Activated T-helper 1 cell treated with anti-CD3 and anti-CD28 coated beads, Interleukin-12 subunit alpha, Interleukin-12 subunit beta, Interleukin-2, Interleukin-4 antibody, amounts not matched to agents 30 ng/mL and 10 ng/mL and 1 ng/mL, durations not matched to agents 14 hours and 24 hours and 36 hours (primary cell): ENCODE measurements at places on chromosomes 12 and 14. TPM values are rescaled to one million over a fixed set of nuclear protein-coding genes. Genes with fewer than 3 reads are reported as not detected.

DNA sequence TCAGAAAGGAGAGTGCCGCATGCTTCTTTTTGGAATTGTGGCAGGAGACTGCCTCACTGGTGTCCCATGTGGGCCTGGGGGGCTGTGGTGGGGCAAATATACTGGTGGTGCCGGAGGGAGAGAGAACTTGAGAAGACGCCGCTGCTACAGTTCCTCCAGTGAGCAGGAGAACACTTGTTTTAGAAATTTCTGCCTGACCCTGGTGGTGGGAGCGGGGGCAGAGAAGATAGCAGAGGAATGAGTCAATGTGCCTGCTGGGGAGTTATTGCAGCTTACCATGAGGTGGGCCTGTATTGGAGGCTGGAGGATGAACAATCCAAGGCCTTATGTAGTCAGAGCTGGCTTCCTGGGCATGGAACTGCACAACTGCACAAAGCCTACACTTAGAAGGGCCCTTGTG is 211.8 kb downstream of the SNAPC1 start:
- H3K27me3 ChIP-seq, result no peaks in the 10 kb centered on the region
- no peak overlapping the region for H3K27ac ChIP-seq
- DNase-seq, result no peak

- no peaks in the 10 kb centered on the region for H3K36me3 ChIP-seq
- no peak overlapping the region for H3K27ac ChIP-seq
- H3K4me3 ChIP-seq, result no peak overlapping the region
- DNase-seq, result no peak
- peaks cover 16% of the 10 kb centered on the region for H3K4me1 ChIP-seq
Measured at GRCh38 chr12:101946233-101946611, 68.8 kb downstream of the DRAM1 start.

GRCh38 chr14:81062816-81063215 is 107.4 kb downstream of the TSHR start:
- no peak overlapping the region for H3K4me3 ChIP-seq
- DNase-seq, result no peak
- peaks cover 3% of the 10 kb centered on the region for H3K27me3 ChIP-seq
- H3K4me1 ChIP-seq, result no peaks in the 10 kb centered on the region

DNA sequence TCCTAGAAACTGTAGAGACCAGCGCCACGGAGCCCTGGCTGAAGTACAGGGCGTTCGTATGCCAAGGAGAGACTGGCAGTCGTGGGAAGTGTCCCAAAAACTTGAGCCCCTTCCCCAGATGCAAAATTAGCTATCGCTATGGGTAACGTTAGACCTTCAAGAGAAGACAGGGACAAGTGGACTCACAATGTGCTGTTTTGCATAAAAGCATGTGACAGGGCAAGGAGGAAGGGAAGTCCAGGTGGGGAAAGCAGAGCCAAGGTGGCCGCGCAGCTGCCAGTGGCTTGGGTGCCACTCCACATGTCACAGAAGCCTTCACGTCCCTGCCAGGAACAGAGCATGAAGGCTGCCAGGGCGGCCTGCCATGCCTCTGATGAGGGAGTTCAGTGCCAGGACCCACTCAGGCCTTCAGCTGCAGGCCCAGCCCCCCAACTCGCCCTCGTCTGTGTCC is 61.2 kb upstream of the DYNC1H1 start:
- no peaks in the 10 kb centered on the region for H3K27me3 ChIP-seq
- no peak overlapping the region for H3K27ac ChIP-seq
- no peak overlapping the region for H3K4me3 ChIP-seq
- DNase-seq, result no peak
- H3K36me3 ChIP-seq, result peaks cover 57% of the 10 kb centered on the region

GRCh38 chr14:75960231-75960630 is 21.6 kb downstream of the TGFB3 start:
- H3K36me3 ChIP-seq, result no peaks in the 10 kb centered on the region
- DNase-seq, result no peak
- no peak overlapping the region for H3K4me3 ChIP-seq
- H3K4me1 ChIP-seq, result no peaks in the 10 kb centered on the region
- H3K27me3 ChIP-seq, result no peaks in the 10 kb centered on the region
- H3K27ac ChIP-seq, result peak overlapping the region; percentile 5

- no peak for DNase-seq
- no peaks in the 10 kb centered on the region for H3K27me3 ChIP-seq
- no peak overlapping the region for H3K27ac ChIP-seq
- no peak overlapping the region for H3K4me3 ChIP-seq
Measured at GRCh38 chr12:30573145-30573544, 122.5 kb downstream of the IPO8 start.

GRCh38 chr14:81125536-81125935 is 95.2 kb downstream of the GTF2A1 start:
- no peaks in the 10 kb centered on the region for H3K36me3 ChIP-seq
- H3K4me3 ChIP-seq, result no peak overlapping the region
- DNase-seq, result no peak
- no peak overlapping the region for H3K27ac ChIP-seq

DNA sequence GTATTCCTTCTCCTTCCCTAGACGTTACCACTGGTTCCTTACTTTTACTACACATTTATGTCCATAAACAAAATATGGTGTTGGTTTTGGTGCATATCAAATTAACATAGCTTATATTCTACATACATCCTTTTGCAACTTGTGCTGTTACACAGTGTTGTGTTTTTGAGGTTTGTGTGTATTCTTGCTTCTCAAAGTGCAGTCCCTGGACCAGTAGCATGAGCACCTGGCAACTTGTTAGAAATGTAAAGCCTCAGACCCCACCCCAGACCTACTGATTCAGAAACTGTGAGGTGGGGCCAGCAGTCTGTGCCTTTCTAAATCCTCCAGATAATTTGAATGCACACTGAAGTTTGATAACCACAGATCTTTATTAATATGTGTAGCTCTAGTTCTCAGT is 65.9 kb downstream of the RNFT2 start:
- peaks cover 2% of the 10 kb centered on the region for H3K36me3 ChIP-seq
- no peak for DNase-seq
- H3K27me3 ChIP-seq, result no peaks in the 10 kb centered on the region
- no peak overlapping the region for H3K27ac ChIP-seq

DNA sequence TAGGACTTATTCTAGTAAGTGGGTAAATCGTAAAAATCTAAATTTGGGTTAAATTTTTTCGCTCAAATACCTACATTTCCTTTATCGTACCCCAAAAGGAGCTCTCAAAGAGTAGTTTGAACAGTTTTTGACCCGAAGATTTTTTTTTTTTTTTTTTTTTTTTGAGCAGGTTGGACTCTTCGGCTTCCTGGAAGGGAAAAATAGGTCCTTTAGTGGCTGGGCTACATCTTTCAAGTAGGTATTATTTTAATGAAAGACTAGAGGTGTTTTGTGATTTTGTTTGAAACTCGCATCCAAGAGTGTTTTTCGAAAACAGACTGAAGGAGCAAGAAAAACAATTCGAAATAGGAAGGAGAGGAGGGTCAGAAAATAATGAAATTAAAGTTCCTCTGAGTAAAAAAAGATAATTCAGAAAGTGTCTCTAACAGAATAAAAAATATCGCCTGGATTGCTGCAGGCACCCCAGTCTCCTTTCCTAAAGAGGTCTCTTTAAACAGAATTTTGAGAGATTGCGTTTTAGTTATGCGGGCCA is 6.0 kb downstream of the CDKN1B start:
- DNase-seq, result no peak
- H3K27me3 ChIP-seq, result peaks cover 3% of the 10 kb centered on the region
- H3K27ac ChIP-seq, result peak overlapping the region; percentile 97
- H3K4me3 ChIP-seq, result peak overlapping the region; percentile 87
- H3K36me3 ChIP-seq, result peaks cover 44% of the 10 kb centered on the region
- peaks cover 51% of the 10 kb centered on the region for H3K4me1 ChIP-seq

- no peak overlapping the region for H3K27ac ChIP-seq
- DNase-seq, result no peak
- peaks cover 19% of the 10 kb centered on the region for H3K4me1 ChIP-seq
Measured at GRCh38 chr12:2638273-2639019, 156.3 kb upstream of the FKBP4 start.

GRCh38 chr14:24513009-24513408 is 4.9 kb upstream of the CMA1 start:
- H3K27me3 ChIP-seq, result peaks cover 5% of the 10 kb centered on the region
- no peak overlapping the region for H3K4me3 ChIP-seq
- H3K4me1 ChIP-seq, result peaks cover 11% of the 10 kb centered on the region
- H3K36me3 ChIP-seq, result no peaks in the 10 kb centered on the region

DNA sequence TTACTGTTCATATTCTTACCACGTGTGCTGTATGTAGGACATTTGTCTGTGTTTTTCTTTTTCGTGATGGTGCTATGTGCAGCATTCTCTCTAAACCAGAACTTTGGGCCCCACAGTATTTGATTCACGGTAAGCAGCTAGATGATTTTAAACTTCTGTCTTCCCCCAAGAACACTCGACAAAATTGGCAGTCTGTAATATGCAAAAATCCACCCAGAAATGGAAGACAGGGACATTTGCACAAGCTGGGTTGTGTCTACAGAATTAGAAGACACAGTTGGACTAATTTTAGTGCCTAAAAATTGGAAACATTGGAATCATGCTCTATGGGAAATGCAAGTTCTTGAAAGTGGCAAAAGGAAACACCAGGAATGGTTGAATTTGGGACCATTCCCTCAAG is 24.1 kb upstream of the MED13L start:
- no peak for DNase-seq
- no peak overlapping the region for H3K4me3 ChIP-seq
- peaks cover 13% of the 10 kb centered on the region for H3K27me3 ChIP-seq
- no peaks in the 10 kb centered on the region for H3K4me1 ChIP-seq

The RNASE3 gene
- not detected in 2 replicates for total RNA-seq

GRCh38 chr12:50597200-50598195 is 92.7 kb downstream of the DIP2B start:
- peak; percentile 26 for DNase-seq
- peaks cover 31% of the 10 kb centered on the region for H3K4me1 ChIP-seq
- peak overlapping the region; percentile 35 for H3K27ac ChIP-seq
- H3K36me3 ChIP-seq, result peaks cover 10% of the 10 kb centered on the region
- peak overlapping the region; percentile 28 for H3K4me3 ChIP-seq

The TAS2R10 gene
- total RNA-seq, result not detected in 2 replicates
